Activated naive CD4-positive, alpha-beta T cell treated with anti-CD3 and anti-CD28 coated beads for 36 hours (primary cell): ENCODE measurements at places on chromosomes 7 and 10. TPM values are rescaled to one million over a fixed set of nuclear protein-coding genes. Genes with fewer than 3 reads are reported as not detected.

GRCh38 chr10:128296253-128297007 is 170.2 kb upstream of the MKI67 start:
- peaks cover 5% of the 10 kb centered on the region for H3K27me3 ChIP-seq
- DNase-seq, result no peak
- no peak overlapping the region for H3K27ac ChIP-seq
- H3K36me3 ChIP-seq, result no peaks in the 10 kb centered on the region
- H3K4me3 ChIP-seq, result no peak overlapping the region

GRCh38 chr10:28354511-28354910 is 51.6 kb upstream of the MPP7 start:
- no peaks in the 10 kb centered on the region for H3K27me3 ChIP-seq
- peaks cover 2% of the 10 kb centered on the region for H3K4me1 ChIP-seq
- DNase-seq, result no peak
- no peaks in the 10 kb centered on the region for H3K36me3 ChIP-seq

DNA sequence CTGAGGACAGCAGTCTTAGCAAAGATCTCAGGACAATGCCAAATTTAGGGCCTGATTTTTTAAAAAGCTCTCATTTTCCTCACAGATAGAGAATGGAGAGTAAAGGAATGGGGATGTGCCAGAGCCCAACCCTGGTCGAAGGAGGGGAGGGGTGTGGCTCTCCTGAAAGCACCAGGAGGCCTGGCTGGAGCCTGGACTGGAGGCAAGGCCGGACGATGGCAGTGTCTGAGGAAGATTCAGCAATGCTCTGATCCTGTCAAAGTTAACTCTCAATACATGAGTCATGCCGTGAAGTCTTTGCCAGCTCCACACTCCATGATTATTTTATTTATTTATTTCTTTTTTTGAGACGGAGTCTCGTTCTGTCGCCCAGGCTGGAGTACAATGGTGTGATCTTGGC is 108.3 kb downstream of the UPF2 start:
- no peak overlapping the region for H3K27ac ChIP-seq
- H3K36me3 ChIP-seq, result peaks cover 28% of the 10 kb centered on the region
- no peaks in the 10 kb centered on the region for H3K4me1 ChIP-seq
- no peak for DNase-seq
- H3K27me3 ChIP-seq, result no peaks in the 10 kb centered on the region

Gene FAM25C
- total RNA-seq, result not detected

Gene KCNH2
- 0.17 TPM for total RNA-seq

DNA sequence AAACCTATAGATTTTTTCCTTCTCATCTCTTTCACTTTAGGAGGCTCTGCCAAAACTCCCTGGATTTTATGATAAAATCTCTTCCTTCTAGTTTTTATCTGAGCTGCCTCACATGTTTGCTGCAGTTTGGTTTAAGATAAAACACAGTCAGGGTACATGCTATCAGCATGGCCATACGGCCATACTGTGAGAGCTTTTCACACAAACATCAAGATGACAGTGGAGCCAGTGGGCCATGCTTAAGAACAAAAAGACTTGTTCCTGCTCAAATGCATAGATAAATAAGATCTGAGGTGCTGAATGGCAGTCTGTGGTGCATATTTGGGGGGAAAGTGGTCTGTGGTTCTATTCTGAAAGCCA is 91.0 kb downstream of the ELMO1 start:
- peak overlapping the region; percentile 79 for H3K27ac ChIP-seq
- peaks cover 84% of the 10 kb centered on the region for H3K4me1 ChIP-seq
- no peak overlapping the region for H3K4me3 ChIP-seq
- peaks cover 8% of the 10 kb centered on the region for H3K36me3 ChIP-seq
- DNase-seq, result no peak

DNA sequence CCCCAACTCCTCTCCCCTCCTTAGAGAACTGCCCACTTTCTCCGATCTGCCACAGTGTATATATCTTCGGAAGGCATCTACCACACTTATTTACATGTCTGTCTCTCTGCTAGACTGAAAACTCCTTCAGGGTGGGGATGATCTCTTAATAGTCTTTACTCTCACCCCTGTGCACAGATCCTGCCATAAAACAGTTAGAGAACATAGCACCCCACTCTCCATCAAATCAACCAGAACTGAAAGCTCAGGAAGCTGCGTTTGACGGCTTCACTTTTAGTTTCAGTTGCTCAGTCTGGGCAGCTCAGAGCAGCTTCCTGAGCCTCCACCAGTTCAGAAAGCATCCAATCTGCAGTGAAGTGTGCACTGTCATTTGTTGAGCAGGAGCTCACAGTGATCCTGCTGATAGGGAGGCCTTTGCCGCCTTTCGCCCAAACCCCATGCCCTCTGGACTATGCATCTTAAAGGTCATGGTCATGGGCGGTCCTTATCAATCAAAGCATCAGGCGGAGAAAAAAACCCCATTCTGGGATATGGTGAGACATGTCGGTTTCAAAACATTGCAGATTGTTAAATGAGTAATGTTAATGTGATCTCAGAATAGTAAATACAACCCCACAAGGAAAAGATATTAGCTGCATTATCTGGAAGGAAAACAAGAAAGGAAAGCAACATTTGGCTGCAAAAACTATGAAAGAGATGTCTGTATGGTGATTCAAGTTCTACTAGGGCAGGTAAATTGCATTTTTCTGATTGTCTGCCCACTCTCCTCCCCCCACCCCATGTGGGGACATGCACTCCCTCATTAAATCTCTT is 167.1 kb upstream of the ADO start:
- peak; percentile 81 for DNase-seq
- H3K4me1 ChIP-seq, result peaks cover 14% of the 10 kb centered on the region
- no peaks in the 10 kb centered on the region for H3K27me3 ChIP-seq
- no peak overlapping the region for H3K27ac ChIP-seq
- H3K4me3 ChIP-seq, result no peak overlapping the region

GRCh38 chr7:139936760-139937310 is 107.8 kb downstream of the TBXAS1 start:
- no peaks in the 10 kb centered on the region for H3K36me3 ChIP-seq
- DNase-seq, result no peak
- H3K4me1 ChIP-seq, result no peaks in the 10 kb centered on the region
- no peak overlapping the region for H3K27ac ChIP-seq
- H3K27me3 ChIP-seq, result no peaks in the 10 kb centered on the region
- no peak overlapping the region for H3K4me3 ChIP-seq

DNA sequence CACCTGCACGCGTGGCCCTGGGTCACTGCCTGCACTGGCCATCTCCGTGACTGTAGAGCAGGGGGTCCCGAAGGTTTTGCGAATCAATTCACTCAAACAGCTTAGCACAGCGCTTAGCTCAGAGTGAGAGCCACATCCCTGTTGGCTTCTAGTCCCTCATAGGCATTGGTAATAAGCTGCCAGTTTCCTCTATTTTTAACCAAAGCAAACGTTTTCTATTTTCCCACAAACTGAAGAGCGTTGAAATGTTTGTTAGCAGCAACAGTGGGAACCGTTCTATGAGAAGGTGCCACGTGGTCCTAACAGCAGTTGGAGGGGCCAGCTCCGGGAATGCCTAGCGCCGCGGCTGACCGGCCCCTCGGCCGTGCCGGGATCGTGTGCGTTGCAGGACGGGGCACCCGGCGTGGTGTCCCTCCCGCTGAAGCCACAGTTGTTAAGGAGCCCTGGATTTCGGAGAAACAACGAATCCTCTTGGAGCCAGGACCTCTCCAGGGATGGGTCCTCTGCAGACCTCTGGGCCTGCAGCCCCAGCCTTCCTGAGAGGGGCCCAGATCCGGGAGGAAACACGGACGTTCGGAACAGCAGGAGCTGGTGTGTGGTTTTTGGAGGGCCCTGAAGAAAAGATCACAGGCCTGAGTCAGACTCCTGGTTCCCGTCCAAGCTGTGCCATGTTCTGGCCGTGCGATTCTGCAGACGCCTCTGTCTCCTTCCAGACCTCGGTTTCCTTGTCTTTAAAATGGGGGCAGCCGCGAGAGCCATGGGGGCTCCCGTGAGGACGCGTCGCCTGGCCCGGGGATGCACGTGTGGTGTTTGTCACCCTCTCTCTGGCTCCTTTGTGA is 40.3 kb downstream of the FAM20C start:
- no peak for DNase-seq
- no peak overlapping the region for H3K27ac ChIP-seq
- H3K36me3 ChIP-seq, result no peaks in the 10 kb centered on the region
- H3K4me1 ChIP-seq, result no peaks in the 10 kb centered on the region
- no peaks in the 10 kb centered on the region for H3K27me3 ChIP-seq

DNA sequence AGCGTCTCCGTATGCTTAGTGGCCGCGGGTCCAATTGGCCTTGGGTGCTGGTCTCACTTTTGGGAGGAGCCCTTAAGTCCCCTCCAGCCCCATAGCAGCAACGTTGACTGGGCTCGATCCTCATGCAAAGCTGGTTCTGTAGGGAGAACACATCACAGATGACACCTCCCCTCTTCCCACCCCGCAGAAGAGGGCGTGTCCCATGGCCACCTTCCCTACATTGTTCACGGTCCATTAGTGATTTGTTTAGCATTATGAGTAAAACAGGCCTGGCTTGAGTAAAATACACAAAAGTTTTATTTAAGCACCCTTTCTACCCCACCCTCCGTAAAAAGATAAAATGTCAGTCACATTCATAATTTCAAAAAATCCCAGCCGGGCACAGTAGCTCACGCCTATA is 89.1 kb upstream of the SH2B2 start:
- H3K36me3 ChIP-seq, result peaks cover 18% of the 10 kb centered on the region
- H3K27me3 ChIP-seq, result no peaks in the 10 kb centered on the region
- no peak for DNase-seq
- H3K4me1 ChIP-seq, result no peaks in the 10 kb centered on the region
- H3K27ac ChIP-seq, result no peak overlapping the region
- H3K4me3 ChIP-seq, result no peak overlapping the region

DNA sequence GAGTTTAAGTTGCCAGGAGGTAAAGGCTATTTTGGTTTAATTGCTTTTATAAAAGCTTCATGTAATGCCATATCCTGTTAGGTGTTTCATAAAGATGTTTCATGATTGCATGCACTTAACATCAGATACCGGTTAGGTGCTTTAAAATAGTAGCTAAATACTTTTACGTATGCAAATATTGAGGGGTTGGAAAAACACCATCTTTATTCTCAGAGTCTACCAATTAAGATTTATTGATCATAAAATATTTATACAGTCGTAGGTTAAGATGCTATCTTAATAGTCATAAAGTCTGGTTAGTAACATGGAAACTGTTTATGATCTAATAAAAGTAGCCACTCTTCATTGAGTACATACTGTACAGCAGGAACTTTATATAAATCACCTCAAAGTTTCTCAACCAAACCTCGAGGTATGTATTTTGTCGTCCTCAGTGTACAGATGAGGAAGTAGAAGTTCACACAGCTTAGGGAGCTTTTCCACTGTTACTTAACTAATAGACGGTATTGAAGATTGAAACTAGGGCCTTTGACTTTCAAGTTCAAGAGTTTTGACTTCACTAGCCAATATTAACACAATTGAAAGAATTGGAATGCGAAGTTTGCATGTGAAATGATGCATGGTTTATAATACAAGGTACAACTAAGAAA is 897.1 kb downstream of the GATA3 start:
- peaks cover 6% of the 10 kb centered on the region for H3K4me1 ChIP-seq
- no peak overlapping the region for H3K4me3 ChIP-seq
- H3K27me3 ChIP-seq, result no peaks in the 10 kb centered on the region
- DNase-seq, result no peak
- no peak overlapping the region for H3K27ac ChIP-seq

- peak overlapping the region; percentile 89 for H3K4me3 ChIP-seq
- H3K27me3 ChIP-seq, result no peaks in the 10 kb centered on the region
- peaks cover 57% of the 10 kb centered on the region for H3K36me3 ChIP-seq
Observed at GRCh38 chr7:37341033-37341630, 107.5 kb downstream of the ELMO1 start.

Gene VGF
- not detected for total RNA-seq

Gene MEST
- total RNA-seq, result 1.4 TPM

Gene WIPF3
- total RNA-seq, result not detected

DNA sequence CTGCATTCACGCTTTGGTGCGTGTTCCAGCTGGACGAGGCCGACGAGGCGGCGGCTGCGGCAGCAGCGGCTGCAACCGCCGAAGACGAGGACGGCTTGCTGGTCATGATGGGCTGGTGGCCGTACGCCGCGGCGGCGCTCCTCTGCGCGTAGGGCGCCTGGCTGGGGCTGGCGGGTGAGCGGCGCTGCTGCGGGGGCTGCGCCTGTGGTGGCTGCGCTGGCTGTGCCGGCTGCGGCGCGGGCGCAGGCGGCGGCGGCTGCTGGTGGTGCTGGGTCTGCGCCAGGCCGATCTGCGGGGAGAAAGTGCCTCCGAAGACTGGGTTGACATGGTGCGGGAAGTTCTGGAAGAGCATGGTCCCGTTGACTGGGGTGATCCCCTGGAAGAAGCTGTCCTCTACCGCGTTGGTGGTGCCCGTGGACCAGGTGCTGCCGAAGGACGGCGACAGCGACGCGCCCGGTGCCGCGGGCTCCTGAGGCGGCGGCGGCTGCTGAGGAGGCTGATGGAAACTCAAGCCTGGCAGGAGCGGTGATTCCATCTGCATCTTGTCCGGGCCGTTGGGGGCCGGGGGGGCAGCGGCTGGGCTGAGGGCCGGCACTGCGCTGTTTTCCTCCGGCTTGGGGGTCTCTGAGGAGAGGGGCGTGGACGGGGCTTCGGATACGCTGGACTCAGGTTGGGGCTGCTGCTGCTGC is 51.1 kb downstream of the CPEB3 start:
- peaks cover 2% of the 10 kb centered on the region for H3K36me3 ChIP-seq
- no peak overlapping the region for H3K27ac ChIP-seq
- H3K27me3 ChIP-seq, result peaks cover 9% of the 10 kb centered on the region
- H3K4me3 ChIP-seq, result peak overlapping the region; percentile 73
- peak; percentile 34 for DNase-seq

Gene PPP1R17
- not detected for total RNA-seq

DNA sequence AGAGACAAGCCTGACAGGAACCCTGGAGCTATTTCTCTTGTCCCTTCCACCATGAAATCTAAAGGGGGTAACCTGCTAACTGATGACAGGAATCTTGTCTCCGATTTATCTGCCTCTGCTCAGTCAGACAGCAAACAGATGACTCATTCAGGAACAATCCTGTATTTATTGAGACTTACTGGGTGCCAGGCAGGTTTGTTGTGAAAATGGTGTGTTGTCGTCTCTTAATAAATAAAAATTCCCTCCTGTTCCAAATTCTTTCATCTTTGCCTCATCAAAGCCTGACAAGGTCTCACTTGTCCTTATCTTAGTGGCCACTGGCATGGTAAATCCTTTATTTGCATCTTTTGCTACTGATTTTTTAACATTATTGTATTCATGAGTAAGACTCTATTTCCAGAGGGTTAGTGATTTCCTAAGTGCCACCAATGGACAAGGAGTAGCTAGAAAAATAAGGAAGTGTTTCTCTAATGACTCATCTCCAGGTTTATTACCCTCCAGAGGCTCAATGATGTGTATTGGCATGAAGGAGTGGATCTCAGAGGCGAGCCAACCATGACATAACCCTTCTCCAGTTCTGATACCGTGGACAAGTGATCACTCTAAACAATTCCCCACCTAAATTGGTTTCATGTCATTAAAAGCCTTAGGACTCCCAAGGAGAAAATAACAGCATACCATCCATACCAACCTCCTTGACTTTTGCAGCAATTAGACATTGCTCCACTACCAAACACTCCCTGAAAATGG is 724.0 kb downstream of the GRID1 start:
- no peak overlapping the region for H3K4me3 ChIP-seq
- no peaks in the 10 kb centered on the region for H3K36me3 ChIP-seq
- no peak overlapping the region for H3K27ac ChIP-seq

Gene COL26A1
- total RNA-seq, result not detected

Gene SH2B2
- 1.4 TPM for total RNA-seq

Gene GPR15LG
- not detected for total RNA-seq

Gene ERVW-1
- not detected for total RNA-seq
